NCI-H1048 (cell line): ENCODE measurements at places on chromosomes 1 and 21.

DNA sequence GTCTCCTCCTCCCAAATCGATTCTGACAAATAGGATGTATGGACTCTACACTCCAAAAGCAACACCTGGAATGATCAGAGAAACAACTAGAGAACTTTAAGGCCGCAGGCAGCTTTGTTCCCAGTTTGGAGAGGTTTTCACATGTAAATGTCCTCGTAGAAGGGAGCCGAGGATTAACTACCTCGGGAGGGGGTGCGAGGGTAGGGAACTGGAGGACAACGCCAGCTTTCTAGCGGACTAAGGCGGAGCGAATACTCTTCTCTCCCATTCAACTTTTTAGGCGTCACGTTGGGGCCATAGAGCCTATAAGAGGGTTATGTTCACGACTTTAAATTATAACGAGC lies 1.2 kb downstream of the SCAF4 start:
- DNase-seq: no peak

- DNase-seq: no peak
These were observed 2.8 kb upstream of the CD1C start for GRCh38 chr1:158286941-158287346.

DNA sequence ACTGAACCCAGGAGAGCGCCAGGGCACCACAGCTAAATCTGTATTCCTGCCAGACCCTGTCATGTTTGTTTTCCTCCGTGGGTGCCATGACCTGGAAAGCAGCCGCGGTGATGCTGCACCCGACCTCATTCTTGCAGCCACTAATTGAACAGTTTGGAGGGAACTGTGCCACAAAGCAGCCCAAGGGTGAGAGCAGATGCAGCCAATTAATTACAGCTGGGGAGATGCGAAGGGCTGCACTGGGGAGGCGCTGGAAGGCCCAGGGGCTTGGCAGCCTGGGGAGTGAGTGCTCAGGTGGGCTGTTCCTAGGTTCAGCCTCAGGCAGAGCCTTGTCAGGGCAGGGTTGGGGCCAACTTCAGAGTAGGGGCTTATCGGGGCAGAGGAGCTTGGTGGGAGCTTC lies 158.4 kb upstream of the CD34 start:
- no peak for DNase-seq

DNA sequence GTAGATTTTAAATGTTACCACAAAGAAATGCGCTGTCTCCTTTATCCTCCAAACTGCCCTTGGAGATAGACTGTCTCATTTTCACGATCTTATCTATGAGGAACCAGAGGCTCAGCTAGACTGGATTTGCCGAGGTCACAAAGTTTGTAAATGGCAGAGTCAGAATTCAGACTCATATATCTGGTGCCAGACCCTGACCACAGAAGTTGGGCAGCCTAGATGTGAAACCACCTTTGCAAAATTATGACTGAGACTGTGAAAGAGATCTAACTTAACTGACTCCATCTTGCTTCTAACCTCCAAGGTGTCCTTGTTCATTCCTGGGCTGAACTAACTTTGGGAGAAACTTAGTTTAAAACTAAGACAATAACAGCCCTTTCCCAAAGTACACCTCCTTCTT lies 14.1 kb downstream of the CNR2 start:
- no peak for DNase-seq

DNA sequence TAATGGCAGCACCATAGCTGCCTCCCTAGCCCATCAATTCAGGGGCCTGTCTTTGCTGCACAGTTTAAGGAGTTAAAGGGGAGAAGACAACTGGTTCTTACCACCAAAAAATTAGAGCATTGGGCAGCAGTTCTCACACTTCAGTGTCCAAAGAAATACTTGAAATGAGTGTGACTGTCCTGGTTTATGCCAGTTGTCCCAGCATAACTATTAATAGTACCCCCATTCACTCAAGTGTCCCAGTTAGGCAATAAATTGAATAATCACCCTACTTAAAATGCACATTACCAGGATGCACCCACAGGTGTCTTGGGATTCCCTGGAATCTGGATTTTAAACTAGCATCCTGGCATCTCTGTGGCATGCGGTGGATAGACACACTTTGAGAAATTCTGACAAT lies 51.1 kb downstream of the FAM163A start:
- DNase-seq: no peak

- DNase-seq: no peak
These were observed 41.4 kb downstream of the RGS5 start for GRCh38 chr1:163161337-163161736.

DNA sequence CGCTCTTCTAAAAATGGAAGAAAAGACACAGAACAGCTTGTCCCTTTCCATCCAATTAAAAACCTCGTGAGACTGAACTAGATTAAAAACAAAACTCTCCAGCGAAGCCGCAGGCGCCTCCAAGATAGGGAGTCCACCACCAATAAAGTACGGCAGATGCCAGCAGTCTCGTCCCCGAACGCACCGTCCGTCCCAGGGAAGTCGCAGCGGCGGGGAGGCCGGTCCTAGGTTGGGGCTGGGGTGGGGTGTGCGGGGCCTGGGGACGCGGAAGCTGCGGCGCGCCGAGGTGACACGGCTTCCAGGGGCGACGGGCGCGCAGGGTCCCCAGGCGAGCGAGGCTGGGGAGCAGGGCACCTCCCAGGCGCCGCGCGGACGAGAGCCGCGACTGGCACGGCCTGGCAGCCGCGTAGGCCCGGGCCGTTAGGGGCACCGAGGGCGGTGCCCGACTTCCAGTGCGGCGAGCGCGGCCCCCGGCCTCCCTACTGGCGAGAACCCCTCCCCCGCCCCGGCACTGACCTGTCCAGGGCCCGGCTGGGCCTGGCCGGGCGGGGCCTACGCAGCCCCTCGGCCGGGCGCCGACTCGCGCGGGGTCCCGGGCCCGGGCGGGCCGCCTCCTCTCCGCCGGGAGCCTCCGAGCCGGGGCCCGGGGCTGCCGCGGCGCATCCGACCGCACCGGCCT lies 28.3 kb upstream of the A3GALT2 start:
- no peak for DNase-seq

DNA sequence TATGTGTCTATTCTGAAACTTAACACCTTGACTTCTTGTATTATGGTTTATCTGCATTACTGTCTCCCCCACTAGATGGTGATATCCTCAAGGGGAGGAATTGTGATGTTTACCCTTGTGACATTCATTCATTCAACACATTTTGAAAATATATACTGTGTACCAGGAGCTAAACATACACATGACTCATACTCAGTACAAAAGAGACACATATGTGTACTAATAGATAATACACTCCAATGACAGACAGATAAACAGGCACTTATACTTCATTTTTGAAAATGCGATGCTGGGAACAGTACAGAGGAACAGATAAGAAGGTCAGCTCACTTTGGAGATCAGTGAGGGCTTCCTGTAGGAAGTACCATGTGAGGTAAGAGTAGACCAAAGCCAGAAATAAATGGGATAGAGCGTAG lies 8.9 kb upstream of the RAB3GAP2 start:
- no peak for DNase-seq
